ENCODE measurements at places on chromosomes 16 and 17.

DNA sequence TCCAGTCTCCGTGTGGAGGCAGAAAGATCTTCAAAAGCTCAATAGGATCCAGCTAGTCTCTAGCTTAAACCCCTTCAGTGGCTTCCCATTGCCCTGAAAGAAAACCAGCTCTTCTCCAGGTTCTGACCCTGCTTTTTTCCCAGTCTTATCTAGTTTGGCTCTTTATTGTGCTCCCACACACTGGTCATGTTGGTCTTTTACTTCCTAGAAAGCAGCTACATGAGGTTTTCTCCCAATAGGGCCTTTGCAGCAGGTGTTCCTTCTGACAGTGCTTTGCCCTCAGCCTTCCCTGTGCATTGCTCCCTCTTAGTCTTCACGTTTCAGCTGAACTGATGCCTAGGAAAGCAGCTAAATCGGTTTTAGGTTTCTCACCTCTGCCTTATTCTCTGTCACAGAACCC is 21.7 kb upstream of the ABCA3 start:
- no peak for DNase-seq

DNA sequence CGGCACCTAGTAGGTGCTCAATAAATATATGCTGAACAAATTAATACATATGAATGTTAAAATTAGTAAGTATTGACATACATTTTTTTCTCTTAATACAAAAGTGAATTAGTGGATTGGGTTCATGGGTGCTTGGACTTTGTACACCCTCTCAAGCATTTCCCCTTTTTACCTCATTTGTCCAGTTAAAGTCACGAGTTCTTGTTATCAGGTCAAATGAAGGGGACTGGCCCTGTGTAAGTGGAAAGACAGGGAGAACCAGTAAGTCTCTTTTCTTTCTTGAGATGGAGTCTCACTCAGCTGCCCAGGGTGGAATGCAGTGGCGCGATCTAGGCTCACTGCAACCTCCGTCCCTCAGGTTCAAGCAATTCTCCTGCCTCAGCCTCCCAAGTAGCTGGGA is 13.7 kb upstream of the RANGRF start:
- DNase-seq = no peak

GRCh38 chr16:50015631-50016030 is 9.4 kb upstream of the CNEP1R1 start:
- no peak for DNase-seq

- no peak for DNase-seq
These were observed 230.7 kb downstream of the IRX3 start for GRCh38 chr16:54055864-54056263.

DNA sequence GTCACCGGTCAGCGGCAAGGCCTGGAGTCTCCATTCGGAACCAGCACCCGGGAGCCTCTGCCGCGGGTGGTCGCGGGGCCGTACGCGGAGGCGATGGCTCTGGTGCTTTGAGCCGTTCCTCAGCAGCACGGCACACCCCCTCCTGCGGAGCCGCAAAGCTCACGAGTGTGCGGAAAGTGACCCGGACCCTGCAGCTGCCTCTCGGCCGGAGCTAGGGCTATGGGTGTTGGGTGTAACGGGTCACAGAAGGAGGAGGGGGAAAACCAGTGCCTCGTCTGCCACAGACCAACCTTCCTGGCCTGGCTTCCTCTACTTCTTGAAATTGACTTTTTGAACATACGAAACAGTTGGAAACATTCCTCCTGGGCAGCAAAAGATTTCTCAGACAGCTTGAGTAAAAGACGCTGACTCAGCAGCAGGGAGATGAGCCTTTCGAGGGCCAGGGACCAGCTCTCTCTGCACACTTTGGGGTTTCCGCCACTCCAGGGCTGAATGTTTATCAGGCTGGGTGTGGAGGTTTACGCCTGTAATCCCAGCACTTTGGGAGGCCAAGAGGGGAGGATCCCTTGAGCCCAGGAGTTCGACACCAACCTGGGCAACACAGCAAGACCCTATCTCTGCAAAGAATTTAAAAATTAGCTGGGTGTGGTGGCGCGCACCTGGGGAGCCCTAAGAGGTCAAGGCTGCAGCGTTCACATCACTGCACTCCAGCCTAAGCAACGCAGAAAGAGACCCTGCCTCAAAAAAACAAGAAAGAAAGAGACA is 26.4 kb upstream of the PITPNA start:
- DNase-seq = no peak

DNA sequence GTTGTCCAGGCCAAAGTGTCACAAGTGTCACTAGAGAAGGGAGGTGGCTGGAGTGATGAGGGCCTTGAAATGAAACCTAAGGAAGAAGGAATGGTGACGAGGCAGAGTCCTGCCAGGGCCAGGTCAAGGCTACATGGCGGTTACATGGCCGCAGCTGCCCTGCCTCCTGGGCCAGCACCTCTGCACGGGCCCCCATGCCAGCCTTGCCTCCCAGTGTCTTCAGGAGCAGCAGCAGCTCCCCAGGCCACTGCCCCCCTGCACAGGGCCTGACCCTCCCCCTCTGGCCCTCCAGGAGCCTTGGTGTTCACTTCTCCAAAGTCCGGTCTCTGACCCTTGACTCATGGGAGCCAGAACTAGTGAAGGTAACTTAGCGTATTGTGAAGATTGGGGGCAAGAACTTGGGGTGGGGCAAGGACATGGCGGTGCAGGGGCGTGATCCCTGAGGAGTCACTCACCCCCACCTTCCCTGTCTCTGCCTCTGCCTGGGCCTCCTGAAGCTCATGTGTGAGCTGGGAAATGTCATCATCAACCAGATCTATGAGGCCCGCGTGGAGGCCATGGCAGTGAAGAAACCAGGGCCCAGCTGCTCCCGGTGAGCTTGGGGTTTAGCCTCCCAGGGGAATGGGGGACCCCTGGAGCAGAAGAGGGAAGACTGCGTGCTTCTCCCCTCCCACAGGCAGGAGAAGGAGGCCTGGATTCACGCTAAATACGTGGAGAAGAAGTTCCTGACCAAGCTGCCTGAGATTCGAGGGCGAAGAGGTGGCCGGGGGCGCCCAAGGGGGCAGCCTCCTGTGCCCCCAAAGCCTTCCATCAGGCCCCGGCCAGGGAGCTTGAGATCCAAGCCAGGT is 4.1 kb upstream of the KCTD11 start:
- DNase-seq = no peak

- no peak for DNase-seq
These were observed 436.5 kb downstream of the HAPSTR1 start for GRCh38 chr16:9527976-9528375.

DNA sequence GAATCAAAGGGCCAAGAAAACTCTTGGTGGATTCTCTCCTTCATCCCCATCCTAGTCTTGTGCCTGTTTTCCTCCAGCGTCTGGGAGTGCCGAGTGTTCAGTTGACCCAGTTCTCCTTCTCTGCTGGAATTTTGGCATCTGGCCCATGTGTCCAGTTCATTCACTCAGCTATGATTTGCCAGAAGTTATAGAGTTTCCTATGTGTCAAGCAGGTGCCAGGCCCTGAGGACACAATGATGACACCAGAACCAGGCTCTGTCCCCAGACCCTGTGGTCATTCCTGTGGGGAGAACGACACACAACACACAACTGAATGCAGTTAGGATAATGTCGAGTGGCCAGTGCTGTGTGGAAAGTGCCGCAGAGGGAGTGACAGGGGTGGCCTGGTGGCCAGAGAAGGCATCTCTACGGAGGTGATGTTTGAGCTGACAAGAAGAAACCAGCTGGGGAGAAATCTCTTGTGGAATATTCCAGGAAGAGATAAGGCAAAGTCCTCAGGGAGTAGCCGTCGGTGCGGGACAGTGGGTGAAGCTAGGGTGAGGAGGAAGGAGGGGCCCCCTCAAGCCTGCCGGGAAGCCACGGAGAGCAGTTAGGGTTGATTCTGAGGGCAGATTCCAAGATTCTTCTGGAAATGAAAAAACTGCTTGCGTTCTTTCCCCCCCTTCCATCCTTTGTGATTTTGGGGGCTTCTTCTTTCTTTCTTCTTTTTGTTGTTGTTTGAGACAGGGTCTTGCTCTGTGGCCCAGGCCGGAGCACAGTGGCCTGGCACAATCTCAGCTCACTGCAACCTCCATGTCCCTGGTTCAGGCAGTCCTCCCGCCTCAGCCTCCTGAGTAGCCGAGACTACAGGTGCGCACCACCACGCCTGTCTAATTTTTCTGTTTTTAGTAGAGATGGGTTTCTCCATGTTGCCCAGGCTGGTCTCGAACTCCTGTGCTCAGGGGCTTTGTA is 35.8 kb upstream of the IL34 start:
- DNase-seq = no peak

DNA sequence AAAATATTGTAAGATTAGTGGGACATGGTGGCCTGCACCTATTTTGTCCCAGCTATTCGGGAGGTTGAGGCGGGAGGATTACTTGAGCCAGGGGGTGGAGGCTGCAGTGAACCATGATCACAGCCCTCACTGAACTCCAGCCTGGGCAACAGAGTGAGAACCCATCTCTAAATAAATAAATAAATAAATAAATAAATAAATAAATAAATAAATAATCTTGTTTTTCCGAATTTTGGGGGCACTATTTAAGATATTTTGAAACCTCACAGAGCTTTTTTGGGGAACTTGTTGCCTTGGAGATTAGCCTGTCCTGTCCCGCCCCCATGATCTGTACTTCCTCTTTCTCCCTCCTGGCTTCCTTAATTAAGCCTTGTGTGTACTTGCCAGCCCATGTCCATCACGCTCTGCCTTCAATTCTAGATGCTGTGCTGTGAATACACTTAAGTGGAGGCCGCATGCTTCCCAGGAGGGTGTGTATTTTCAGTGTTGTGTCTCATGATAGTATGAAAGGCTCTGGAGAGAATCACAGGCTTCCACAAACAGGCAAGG is 4.4 kb downstream of the LGALS9 start:
- no peak for DNase-seq

GRCh38 chr17:34226011-34226743 is 28.9 kb upstream of the CCL2 start:
- no peak for DNase-seq

DNA sequence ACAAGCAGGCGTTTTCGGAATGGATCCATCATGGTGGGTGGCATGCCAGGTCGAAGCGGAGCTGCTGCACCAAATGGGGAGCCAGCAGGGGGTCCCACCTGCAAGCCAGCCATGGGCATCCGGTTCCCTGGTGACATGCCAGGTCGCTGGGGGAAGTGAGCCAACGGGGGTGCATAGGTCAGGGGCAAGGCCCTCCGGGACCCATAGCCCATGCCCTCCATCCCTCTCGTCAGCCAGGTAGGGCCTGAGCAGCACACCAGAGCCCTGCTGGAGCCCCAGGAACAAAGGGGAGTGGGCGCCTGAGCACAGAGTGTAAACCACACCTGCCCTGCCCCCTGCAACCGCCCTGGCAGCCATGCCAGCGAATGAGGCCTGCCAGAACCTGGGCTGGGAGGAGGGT is 5.0 kb downstream of the SMARCD2 start:
- DNase-seq = no peak

DNA sequence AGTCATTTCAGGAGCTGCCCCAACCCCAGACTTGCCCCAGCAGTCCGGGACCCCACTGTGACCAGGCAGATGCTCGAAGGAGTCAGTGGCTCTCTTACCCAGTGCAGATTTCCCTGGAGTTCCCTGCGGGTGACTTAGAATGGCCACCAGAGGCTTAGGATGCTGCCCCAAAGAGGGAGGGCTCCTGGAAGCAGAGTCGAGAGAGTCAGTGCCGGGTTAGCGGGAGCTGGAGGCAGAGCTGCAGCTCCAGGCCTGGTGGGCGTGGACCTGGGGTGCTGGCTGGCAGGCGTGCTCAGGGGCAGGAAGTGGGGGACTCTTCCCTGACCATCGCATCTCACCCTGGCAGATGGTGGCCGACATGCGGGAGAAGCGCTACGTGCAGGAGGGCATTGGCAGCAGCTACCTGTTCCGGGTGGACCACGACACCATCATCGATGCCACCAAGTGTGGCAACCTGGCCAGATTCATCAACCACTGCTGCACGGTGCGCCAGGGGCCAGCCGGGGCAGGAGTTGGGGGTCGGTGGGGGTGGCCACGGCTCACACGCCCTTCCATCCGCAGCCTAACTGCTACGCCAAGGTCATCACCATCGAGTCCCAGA is 1.6 kb upstream of the HSD3B7 start:
- DNase-seq = no peak

- DNase-seq = no peak
These were observed 14.3 kb upstream of the NAT9 start for GRCh38 chr17:74790161-74791058.

DNA sequence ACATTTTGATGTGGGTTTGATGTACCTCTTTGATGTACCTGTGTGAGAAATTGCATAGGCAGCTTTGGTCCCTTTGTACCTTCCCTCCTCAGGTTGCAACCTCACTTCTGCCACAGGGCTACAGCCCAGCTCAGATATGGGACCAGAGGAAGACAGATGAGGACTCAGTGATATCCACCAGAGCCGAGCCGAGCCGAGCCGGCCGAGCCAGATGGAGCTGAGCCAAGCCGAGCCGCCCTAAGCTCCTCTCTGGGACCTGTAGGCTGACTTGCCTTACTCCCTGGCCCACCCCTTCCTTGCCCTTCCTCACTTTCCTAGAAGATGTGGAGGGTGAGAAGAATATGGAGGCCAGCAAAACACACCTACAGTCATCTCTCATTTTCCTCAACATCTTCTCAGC is 3.8 kb downstream of the HEATR9 start:
- no peak for DNase-seq

DNA sequence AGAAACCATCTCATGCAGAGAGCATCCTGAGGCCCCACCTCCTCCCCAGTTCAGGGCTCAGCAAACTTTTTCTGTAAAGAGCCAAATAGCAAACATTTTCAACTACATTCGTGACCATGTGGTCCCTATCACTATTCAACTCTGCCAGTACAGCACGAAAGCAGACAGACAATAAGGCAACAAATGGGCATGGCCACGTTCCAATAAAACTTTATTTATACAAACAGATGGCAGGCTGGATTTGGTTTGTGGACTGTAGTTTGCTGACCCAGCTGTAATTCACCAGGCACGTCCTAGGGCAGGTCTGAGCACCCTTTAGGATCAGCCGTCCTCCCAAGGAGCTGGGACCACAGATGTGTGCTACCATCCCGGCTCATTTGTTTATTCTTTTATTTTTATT is 27.1 kb upstream of the GPRC5C start:
- no peak for DNase-seq

- no peak for DNase-seq
These were observed 183.5 kb upstream of the SDK2 start for GRCh38 chr17:73827627-73828291.

DNA sequence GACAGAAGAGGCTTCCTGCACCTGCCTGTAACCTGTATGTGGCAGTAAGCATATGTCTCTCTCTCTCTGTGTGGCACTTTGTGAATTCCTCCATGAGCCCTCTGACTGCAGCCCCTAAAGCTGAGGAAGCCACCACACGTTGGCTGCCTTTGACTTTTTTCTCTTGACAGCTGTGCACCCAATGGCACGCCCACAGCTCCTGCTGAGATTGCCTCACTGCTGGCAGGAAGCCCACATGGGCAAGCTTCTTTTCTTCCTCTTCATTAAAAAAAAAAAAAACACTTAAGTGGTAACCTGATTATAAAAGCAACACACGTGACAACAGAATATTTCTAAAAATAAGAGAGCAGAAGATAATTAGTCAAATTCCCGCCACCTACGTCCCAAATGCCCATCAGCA is 34.0 kb upstream of the PIRT start:
- no peak for DNase-seq

GRCh38 chr16:55077266-55077665 is 146.6 kb downstream of the IRX5 start:
- no peak for DNase-seq

- DNase-seq = no peak
These were observed 1.3 kb downstream of the KCTD2 start for GRCh38 chr17:75048249-75048878.

Measured in stimulated activated CD4-positive, alpha-beta T cell treated with anti-CD3 and anti-CD28 coated beads, Interleukin-1b, Interleukin-23, amount 100 ng/mL, for 48 hours (primary cell).